ENCODE measurements at places on chromosomes 2 and 18.

DNA sequence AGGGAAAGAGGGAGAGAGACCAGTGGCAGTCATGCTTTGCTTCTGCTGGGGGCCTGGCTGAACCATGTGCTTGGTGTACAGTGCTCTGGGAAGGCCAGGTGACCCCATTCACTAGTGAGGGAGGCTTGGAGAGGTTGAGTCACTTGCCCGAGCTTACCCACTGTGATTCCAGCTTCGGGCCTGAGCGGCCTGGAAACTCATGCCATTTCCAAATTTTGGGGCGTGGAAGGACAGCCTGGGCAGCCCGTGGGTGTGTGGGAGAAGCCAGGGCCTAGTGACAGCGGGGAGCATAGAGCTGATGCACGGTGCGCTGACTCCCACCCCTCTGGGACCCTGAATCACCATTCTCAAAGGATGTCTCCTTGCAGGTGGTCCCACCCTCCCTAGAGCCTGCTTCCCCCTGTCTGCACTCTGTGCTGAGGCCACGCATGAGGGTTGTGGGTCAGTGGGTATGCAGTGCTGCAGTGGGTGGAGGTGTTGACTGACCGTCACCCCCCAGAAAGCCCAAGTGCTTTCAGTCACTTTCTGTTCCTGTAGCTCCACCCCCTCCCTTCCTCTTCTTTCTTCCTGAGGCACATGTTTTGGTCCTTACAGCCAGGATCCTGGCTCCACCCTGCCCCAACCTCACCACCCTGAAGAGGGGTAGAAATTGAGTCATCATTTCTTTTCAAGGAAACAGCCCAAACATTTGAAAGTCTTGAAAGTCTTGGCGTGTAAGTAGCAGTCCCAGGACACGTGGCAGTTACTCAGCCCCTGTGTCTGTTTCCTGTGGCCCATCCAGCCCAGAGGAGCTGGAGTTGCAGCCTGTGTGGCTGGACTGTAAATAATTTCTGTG, 69.3 kb upstream of the MCFD2 start:
- no peak for DNase-seq

- DNase-seq: no peak
These were observed 136.6 kb upstream of the ZC3H15 start for GRCh38 chr2:186349508-186349907.

DNA sequence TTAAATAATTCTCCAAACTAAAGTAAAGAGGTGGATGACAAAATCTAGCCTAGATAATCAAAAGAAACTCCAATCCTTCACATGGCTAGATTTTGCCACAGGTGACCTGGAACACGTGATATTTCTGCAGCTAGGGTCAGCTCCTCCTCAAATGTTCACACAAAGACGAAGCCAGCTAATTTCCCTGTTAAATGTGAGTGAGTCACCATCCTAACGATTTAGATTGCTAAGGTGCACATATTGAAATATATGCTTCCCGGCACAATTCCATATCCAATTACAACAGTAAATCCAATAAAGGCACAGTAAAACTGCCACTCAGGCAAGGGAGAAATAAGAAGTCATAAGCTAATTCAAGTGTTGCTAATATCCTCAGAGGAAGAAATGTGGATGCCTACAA, 28.7 kb downstream of the IKZF2 start:
- DNase-seq: no peak

DNA sequence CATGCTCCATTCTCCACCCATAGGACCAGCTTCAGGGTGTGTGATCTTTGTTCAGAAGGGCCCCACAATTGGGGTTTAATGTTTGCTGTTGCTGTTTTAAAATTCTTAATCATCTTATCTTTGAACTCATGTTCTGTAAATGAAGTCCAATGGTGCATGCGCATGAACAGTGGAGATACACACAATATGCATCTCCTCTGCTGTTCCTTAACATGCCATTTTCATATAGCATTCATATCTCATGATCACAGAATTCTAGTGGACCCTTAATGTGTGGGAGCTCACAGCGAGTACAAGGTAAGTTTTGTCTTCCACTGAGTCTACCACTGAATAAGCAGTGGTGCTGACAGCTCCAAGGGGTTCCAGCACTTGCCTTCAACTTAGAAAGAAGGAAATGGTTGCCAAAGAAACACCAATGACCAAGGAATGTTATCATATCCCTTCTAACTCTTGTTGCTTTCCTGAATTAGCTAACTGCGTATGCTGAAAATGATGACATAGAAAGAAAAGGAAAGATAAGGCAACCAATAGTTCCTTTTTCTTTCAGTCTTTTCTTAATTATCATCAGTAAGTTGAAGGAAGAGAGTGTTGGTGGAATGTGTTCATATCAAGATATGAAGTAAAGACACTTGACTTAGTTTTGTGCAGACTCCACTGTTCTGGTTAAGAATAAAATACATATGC, 258.9 kb upstream of the FBXO11 start:
- DNase-seq: no peak

GRCh38 chr2:10179422-10179821, 56.9 kb downstream of the RRM2 start:
- no peak for DNase-seq

GRCh38 chr2:104286841-104287240, 567.1 kb upstream of the POU3F3 start:
- no peak for DNase-seq

- no peak for DNase-seq
These were observed 381.0 kb upstream of the MEX3C start for GRCh38 chr18:51578406-51578980.

- DNase-seq: no peak
These were observed 4.6 kb downstream of the MRPL33 start for GRCh38 chr2:27776097-27776496.

- DNase-seq: no peak
These were observed at the start of gene SH3BP4 for GRCh38 chr2:234951664-234952269. Gene SH3BP4, plus strand, starts transcription at chr2:234952017. Its CDS starts 82,986 bp downstream, at chr2:235035003.

GRCh38 chr2:215059724-215060123, 78.7 kb downstream of the ABCA12 start:
- peak; percentile 28 for DNase-seq

DNA sequence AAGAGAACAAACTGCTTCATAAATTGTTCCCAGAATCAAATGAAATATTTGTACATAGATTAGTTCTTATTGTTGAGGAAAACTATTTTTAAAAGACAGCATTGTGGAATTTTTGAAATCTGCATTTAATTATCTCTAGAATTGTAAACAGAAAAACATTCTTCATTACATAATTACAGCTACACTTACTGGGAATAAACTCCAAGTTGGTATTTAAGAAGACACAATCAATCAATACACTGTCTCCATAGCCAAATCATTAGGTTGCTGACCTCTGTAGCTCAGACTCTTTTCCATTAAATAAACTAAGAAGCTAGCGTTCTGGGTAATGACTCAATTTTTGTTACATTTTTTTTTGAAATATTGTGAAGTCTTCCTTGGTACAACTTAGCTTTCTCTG, 70.2 kb upstream of the PIEZO2 start:
- DNase-seq: no peak

GRCh38 chr2:3457524-3458395, 61.6 kb downstream of the ADI1 start:
- DNase-seq: no peak

GRCh38 chr2:16525265-16525887, 140.3 kb downstream of the CYRIA start:
- DNase-seq: no peak

GRCh38 chr2:121242976-121243375, 42.0 kb downstream of the TFCP2L1 start:
- DNase-seq: no peak

DNA sequence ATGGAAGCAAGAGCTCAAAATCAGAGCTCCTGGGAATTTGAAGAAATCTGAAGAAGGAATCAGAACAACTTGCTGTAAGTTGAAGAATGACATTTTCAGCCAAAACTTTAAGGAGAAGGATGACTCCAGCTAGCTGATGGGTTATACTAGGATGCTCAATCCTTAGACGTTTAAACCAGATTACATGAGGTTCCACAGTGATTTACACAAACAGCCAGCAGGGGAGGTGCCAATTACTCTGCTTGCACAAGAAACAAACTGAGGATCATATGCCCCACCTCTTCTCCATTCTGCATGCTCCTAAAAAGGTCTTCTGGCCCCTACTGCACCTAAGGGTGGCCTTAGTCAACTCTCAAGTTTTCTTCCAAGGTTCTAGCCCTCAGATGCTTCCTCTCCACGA, 47.9 kb upstream of the PCBP1 start:
- no peak for DNase-seq

- no peak for DNase-seq
These were observed 1251.6 kb upstream of the ZEB2 start for GRCh38 chr2:145771525-145771924.

DNA sequence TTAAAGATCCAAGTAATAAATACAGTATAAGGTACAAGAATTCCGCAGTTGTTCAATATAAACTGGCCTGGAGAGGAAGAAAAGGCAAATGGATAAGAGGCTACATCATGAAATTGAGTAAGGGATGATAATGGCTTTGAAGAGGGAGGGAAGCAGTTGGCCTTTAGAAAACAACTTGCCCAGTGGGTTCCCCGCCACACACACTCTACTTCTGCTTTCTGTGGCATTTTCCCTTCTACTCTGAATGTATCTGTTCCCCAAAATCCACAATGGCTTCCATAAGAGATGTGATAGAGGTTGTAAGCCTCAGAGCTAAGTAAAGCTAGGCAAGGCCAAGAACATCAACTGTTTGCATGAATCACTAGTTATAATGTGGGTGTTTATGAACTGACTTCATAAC, 221.3 kb downstream of the MBD2 start:
- DNase-seq: no peak

- DNase-seq: no peak
These were observed 695.6 kb downstream of the TSN start for GRCh38 chr2:122451040-122451439.

- DNase-seq: no peak
These were observed 500.2 kb downstream of the EIPR1 start for GRCh38 chr2:2877427-2877826.

DNA sequence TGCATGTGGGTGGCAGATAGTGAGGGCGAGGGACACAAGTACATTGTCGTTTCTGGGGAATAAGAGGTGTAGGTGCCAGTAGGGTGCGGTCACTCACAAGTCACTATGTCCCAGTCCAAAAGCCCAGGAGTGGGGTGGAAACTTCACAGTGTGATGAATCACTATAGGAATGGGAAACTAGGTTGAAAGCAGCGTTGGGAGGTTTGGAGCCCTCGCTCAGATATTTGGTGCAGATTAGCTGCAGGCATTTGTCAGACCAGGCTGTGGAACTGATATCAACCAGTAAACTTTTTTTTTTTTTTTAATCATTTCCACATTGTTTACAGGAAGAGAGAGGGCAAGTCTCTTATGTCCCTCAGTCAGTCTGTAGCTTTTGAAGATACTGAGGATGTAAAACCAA, 121.8 kb downstream of the CERS6 start:
- no peak for DNase-seq

GRCh38 chr2:84306361-84306760, 152.7 kb downstream of the SUCLG1 start:
- no peak for DNase-seq

- no peak for DNase-seq
These were observed 2.1 kb upstream of the OTX1 start for GRCh38 chr2:63048367-63049171.

DNA sequence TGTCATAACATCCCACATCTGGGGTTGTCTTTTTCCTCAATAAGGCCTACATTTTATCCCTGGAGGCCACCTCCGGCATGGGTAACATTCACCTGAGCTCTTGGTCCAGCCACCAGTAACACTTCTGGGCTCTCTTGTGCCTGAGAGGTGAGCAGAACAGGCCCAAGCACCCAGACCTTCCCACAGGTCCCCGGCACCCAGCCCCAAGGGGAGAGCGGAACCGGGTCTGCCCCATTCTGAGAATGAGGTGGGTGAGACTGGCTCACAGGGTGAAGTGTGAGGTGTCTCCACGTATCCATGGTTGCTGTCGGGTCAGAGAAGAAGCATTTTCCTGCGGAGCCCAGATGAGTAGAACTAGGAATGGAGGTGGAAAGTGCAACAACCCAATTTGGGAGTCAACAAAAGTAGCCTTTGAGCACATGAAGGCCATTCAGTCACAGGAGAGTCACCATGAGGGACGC, 496.7 kb upstream of the MYT1L start:
- DNase-seq: no peak

- DNase-seq: no peak
These were observed 64.7 kb downstream of the FAM228A start for GRCh38 chr2:24239553-24239952.

DNA sequence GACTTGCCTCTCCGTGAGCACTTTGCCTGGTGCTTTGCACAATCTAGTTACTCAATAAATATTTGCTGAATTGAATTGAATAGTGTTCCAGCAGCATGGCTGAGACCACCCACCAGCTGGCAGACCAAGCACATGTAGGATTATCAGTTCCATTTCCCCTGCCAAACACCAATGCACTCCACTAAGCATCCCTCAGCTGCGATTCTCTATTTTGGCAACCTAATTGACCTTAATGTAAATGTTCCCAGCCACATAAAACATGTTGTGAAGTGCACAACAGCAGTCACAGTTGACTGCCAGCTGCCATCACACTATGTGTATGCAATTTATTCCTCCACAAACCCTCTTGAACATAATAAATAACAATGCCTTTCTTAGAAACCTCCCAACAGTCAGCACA, 1879.4 kb upstream of the PIK3C3 start:
- no peak for DNase-seq

Data from DMS 273 treated with DMSO at 0.1 percent for 48 hours (cell line).